Fibroblast of skin of back (primary cell): ENCODE measurements at places on chromosomes 6 and 20.

DNA sequence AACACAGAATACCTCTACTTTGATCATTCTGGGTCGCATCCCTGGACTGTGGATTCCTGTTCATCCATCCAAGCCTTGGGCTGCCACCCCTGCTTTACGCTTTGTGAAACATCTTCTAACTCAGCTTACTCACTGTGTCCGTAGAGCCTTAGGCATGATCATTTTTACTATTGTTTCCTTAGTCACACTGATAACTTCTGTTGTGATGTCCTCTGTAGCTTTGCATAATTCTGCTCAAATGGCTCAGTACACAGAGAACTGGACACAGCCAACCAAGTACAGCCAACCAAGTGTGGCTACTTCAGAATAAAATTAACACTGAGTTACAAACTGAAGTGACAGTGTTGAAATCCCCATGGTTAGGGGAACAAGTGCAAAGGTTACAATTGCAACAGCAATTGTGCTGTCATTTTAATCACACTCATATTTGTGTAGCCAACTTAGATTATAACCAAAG lies 8.6 kb upstream of the FKBP1A start:
- no peak for DNase-seq

GRCh38 chr6:100453701-100454521 lies 10.8 kb downstream of the SIM1 start:
- no peak for DNase-seq

GRCh38 chr20:63850689-63851547 lies 10.4 kb upstream of the ABHD16B start:
- no peak for DNase-seq

- DNase-seq, result peak; percentile 68
These were observed 52.6 kb upstream of the NAA20 start for GRCh38 chr20:19964289-19965265.

- DNase-seq, result peak; percentile 80
These were observed 487.4 kb downstream of the TENT5A start for GRCh38 chr6:81265106-81265505.

DNA sequence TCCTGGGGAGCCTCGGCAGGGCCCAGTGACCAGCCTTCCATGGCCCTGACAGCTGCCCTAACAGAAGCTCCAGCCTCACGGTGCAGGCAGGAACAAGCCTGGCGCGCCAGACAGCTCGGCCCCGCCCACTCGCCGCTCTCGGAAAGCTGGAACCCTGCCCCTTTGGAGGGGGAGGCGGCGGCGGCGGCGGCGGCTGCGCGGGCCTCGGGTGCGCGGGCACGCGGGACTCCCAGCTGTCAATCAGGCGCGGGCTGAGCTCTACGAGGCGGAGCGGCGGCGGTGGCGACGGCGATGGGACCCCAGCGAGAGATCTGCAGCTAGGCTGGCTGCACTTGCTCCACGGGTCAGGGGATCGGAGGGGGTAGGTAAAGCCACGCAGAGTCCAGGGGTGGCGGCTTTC lies at the start of gene NRSN1:
TSS of gene NRSN1 (plus strand) at position 236 of the 400 bp plus-strand sequence. CDS start 8,113 bp downstream, outside the sequence.
- no peak for DNase-seq

DNA sequence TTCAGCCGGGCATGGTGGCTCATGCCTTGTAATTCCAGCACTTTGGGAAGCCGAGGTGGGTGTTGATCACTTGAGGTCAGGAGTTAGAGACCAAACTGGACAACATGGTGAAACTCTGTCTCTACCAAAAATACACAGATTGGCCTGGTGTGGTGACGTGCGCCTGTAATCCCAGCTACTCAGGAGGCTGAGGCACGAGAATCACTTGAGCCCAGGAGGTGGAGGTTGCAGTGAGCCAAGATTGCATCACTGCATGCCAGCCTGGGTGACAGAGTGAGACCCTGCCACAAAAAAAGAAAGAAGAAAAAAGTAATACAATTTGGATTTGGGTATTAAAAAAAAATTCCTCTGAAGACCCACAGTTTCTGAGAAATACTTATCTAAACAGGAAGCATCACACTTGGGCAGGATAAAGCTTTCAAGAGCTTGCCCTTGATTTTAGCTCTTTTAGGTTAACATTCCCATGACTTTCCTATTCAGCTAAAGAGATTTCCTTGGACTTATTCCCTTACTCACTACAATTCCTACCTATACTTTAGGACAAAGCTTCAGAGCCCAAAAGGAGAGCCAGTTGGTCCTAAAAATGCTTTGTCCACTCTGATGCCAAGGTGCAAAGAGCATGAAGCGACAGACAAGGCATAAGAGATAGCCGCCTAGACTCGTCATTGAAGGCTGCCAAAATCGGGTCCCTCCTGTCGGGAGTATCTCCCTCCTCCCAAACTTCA lies 1.9 kb downstream of the ELOVL2 start:
- no peak for DNase-seq

GRCh38 chr6:125918681-125919566 lies 37.6 kb upstream of the HINT3 start:
- DNase-seq, result peak; percentile 65

- no peak for DNase-seq
These were observed 9.8 kb upstream of the BLCAP start for GRCh38 chr20:37537505-37537904.

DNA sequence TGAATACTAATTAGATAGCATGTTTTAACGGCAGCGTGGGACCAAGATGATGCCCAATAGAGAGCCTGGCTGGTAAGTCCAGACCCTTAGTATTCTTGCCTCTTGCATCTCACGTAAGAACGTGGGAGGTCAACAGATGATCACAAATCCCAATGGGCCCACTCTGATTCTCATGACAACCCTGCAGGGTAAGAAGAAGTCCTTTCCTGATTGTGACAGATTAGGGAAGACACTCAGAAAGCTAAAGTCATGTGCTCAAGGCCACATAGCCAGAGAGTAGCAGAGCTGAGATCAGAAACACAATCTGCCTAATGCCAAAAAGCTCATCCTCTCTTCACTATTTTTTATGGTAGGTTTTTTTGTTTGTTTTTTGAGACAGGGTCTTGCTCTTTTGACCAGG lies 103.8 kb downstream of the RALGAPA2 start:
- DNase-seq, result no peak

GRCh38 chr20:15476186-15476585 lies 1097.1 kb downstream of the KIF16B start:
- DNase-seq, result no peak

DNA sequence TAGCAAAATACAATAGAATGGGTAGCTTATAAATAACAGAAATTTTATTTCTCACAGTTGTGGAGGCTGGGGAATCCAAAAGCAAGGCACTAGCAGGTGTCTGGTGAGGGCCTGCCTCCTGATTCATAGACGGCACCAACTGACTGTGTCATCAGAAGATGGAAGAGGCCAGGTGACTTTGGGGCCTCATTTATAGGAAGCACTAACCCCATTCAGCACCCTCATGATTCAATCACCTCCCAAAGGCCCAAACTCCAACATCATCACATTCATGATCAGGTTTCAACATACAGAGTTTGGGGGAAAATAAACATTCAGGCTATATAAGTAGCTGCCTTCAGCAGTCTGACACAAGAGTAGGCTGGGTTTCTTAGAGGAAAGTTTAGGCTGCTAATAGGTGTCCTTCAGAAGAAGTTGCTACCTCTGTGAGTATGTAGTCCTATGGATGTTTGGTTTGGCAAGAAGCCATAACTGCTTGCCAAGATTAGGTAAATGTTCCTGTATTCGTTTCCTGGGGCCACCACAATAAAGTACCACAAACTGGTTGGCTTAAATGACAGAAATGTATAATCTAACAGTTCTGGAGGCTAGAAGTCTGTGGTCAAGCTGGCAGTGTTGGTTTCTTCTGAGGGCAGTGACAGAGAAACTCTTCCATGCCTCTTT lies 48.8 kb downstream of the NT5E start:
- DNase-seq, result peak; percentile 9

DNA sequence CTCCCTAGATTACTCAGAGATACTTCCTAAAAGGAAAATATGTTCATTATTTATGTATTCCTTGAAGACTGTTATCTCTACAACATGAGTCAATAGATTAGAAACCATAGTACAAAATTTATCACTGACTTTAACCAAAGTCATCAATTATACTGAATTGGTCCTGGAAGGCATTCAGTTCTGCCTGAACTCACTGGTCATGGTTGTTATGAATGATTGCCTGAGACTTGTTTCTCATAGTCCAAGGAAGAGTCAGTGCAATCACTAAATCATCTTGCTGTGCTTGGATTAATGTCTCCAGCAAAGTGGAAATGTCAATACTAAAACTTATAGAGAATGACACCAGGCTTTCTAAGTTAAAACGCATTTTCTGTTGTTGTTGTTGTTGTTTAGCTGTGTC lies 878.6 kb upstream of the MANEA start:
- no peak for DNase-seq

GRCh38 chr20:62843656-62844055 lies 18.0 kb downstream of the TCFL5 start:
- no peak for DNase-seq

- no peak for DNase-seq
These were observed 82.2 kb downstream of the TIAM2 start for GRCh38 chr6:155077331-155077730.

GRCh38 chr6:117601811-117602150 lies 530 bp downstream of the GOPC start:
- no peak for DNase-seq

DNA sequence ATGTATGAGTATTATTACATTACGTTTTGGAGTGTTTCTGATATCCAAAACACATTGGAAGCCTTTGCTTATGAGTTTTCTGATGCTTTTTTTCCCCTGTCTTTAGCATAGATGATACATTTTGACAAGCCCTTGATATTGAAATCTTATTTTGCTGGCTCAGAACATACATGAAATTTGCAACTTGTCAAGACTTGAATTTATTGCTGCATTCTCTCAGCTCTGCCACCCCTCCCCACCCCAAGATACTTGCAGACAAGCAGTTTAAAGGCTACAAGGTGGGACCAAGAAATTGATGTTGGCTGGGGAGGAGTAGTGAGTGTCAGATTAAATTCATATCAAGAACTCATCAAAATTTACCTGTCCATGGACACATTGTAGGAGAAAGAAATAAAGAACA lies 160.2 kb downstream of the GJA1 start:
- DNase-seq, result no peak

GRCh38 chr20:48247961-48248360 lies 462.7 kb upstream of the SULF2 start:
- no peak for DNase-seq

- peak; percentile 59 for DNase-seq
These were observed 19.6 kb upstream of the IL17F start for GRCh38 chr6:52263709-52264540.

- peak; percentile 14 for DNase-seq
These were observed 442.3 kb downstream of the CDC5L start for GRCh38 chr6:44829836-44830235.

GRCh38 chr20:44001667-44002596 lies 87.3 kb downstream of the TOX2 start:
- no peak for DNase-seq

DNA sequence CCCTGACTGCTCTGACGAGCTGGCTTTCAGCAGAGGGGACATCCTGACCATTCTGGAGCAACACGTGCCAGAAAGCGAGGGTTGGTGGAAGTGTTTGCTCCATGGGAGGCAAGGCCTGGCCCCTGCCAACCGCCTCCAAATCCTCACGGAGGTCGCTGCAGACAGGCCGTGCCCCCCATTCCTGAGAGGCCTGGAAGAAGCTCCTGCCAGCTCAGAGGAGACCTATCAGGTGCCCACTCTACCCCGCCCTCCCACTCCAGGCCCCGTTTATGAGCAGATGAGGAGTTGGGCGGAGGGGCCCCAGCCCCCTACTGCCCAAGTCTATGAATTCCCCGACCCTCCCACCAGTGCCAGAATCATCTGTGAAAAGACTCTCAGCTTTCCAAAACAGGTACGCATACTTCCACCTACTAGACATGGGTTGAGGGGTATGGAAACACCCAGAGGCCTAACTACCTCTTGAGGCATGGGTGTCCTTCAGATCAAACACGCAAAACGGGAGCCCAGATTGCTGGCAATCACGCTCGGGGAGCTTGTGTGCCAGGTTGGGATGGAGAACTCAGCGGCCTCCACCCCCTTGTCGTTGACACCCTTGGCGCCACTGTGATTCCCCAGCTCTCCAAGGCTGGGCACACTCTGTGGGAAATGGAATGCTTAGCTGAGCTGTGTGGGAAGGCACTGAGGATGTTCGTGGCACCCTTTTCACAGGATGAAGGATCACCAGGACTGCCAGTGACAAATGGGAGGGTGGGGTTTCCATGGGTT lies 25.3 kb downstream of the CASS4 start:
- DNase-seq, result no peak

GRCh38 chr6:29982097-29982496 lies 39.8 kb downstream of the HLA-A start:
- DNase-seq, result no peak

DNA sequence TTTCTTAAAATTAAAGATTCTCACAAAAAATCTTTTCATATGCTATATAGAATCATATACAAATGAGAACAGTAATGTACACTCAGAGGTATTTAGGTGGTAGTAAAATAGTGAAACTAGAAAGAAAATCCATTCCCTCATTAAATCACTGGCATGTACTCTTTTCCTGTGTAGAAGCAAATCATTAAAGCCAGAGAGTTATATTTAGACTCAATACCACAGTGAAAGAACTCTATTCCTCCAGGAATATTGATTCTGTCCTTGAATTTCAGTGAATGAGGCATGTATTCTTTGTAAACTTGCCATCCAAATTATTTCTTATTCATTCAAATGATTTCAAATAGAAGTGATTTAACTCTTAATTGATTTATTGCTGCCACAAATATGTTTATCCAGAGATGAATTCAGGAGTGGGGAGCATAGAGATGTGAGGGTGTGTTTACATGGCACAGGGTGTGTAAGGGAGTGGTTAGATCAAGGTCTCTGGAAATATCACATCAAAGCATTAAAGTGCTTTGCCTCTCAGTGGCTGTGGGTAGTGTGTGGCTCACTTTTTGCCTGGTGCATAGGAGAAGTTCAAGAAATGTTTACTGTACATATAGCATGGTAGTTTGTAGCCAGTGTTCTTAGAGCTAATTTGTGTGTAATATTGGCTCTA lies 141.2 kb downstream of the FAM83B start:
- DNase-seq, result no peak

DNA sequence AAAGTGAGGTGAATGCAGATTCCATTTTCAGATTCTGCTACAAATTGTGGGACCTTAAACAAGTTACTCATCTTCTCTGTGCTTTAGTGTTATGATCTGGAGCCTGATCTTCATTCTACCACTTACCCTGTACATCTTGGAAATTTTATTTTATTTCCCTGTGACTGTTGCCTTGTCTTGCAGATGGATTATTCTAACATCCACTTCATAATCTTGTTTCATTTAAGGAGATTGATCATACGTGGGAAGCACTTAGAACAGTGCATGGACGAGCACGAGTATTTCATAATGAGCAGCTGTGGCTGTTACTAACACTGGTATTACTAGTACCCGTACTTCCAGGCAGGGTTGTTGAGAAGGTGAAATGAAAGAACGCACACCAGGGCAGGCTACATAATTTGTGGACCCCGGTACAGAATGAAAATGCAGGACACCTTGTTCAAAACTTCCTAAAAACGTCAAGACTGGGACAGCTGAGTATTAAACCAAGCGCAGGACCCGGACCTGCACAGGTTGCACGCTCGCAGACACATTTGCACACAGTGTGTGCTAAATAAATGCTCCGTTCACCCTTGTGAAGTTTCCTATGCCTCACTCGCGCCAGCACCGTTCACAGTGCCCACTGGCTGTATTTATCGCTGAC lies 535 bp upstream of the CCDC170 start:
- DNase-seq, result no peak

GRCh38 chr20:48197066-48197465 lies 411.8 kb upstream of the SULF2 start:
- no peak for DNase-seq

GRCh38 chr6:100886076-100886475 lies 4.9 kb upstream of the ASCC3 start:
- DNase-seq, result peak; percentile 66

- peak; percentile 40 for DNase-seq
These were observed 906.8 kb upstream of the CITED2 start for GRCh38 chr6:140281236-140281635.

- peak; percentile 38 for DNase-seq
These were observed 196.5 kb upstream of the THBS2 start for GRCh38 chr6:169450097-169450496.
